ENCODE measurements at places on chromosomes 6 and 20. TPM values are rescaled to one million over a fixed set of nuclear protein-coding genes. Genes with fewer than 3 reads are reported as not detected.
A peak's percentile ranks its signal among the peaks of the same experiment; 100 is the strongest.

The LGSN gene
- total RNA-seq = not detected

The CRIP3 gene
- total RNA-seq = 1.8 TPM

The EYA2 gene
- not detected for total RNA-seq

The HUS1B gene
- total RNA-seq = 0.42 TPM

DNA sequence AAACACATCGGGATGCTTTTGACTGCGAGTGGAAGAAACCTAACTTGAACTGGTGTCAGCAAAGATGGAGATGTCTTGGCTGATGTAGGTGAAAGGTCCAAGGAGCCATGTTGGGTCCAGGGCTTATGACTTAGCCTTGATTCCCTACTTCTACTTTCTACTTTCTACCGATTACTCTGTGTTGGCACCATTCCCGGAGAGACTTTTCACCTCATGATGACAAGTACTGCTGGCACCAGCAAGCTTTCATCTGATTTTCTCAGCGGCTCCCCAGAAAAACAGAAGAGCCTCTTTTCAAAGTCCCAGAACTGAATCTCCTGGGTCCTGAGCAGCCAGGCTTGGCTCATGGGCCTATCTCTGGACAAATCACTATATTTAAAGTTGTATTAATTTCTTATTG lies 4.9 kb upstream of the EDN3 start:
- no peak for DNase-seq

DNA sequence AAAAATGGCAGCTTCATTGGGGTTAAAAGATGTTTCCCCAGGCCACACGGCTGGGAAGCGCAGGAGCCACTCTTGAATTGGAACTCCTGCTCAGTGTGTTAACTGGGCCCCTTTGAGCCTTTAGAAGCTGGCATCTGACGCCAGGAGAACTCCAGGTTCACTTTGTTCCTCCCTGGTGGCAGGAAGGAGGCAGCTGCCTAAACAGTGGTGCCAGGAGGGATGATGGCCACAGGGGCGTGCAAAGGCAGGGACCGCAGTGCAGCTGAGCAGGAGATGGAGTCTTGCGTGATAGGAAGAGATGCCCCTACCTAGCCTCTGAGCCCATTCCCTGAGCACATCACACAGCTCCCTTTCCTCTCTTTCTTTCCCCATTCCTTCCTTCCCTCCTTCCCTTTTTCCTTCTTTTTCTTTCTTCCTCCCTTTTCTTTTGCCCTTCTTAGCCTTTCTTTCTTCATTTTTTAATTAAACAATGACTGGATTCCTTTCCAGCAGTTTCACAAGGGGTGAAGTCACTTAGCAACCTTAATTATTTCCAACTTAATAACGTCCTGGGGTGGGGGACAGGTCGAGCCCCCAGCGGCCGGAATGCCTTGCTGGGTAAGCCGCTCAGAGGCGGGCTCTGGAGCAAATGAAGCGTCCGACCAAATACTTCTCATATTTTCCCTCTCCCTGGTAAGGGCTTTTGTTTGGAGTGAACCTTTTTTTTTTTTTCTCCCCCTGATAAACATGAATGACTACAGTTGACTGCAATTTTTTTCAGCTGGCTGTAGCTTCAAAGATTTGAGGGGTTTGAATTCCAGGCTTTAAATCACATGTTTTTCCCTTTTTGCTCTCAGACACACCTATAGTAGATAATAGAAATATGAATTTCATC lies 20.8 kb upstream of the BMP7 start:
- no peak for DNase-seq

- peak; percentile 60 for DNase-seq
Measured at GRCh38 chr6:37696841-37697662, 631 bp downstream of the MDGA1 start.

DNA sequence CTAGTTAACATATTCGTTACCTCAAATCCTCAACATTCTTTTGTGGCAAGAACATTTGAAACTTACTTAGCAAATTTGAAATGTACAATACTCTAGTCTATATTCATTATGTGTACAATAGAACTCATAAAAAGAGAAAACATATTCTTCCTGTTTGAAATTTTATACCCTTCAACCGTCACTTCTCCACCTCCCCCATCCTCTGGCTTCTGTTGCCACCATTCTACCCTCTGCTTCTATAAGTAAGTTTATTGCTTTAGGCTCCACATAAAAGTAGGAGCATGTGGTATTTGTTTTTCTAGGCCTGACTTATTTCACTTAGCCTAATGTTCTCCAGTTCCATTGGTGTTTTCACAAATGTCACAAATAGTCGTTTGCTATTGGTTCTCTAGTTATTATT lies 205.3 kb downstream of the TENT5A start:
- DNase-seq = no peak

DNA sequence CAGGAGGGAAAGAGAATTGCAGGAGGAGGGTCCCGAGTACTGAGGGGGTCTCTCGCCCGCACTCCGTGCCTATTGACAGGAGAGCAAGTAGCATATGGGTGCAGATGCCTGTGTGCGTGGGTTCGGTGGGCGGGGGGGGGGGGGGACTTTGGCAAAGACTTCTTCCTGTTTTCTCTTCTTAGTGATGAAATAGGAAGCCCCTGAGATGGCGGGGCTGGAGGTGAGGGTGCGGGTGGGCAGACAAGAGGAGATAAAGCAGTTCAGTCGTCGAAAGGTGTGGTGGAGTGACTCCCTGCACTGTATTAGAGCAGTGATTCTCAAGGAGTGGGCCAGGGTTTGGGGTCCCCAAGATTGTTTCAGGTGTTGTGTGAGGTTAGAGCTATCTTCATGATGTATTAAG lies 3.7 kb downstream of the NAA20 start:
- DNase-seq = no peak

DNA sequence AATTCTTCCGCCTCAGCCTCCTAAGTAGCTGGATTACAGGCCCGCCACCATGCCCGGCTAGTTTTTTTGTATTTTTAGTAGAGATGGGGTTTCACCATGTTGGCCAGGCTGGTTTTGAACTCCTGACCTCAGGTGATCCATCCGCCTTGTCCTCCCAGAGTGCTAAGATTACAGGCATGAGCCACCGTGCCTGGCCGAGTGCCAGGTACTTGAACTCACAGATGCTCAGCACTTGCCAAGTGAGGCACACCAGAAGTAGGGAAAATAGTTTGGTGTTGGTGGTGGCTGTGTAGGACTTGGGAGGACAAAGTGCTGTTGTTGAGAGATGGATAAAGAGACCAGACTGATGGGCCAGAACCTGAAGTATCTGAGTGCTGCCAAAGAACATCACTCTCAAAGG lies 40.0 kb upstream of the MBOAT1 start:
- no peak for DNase-seq

DNA sequence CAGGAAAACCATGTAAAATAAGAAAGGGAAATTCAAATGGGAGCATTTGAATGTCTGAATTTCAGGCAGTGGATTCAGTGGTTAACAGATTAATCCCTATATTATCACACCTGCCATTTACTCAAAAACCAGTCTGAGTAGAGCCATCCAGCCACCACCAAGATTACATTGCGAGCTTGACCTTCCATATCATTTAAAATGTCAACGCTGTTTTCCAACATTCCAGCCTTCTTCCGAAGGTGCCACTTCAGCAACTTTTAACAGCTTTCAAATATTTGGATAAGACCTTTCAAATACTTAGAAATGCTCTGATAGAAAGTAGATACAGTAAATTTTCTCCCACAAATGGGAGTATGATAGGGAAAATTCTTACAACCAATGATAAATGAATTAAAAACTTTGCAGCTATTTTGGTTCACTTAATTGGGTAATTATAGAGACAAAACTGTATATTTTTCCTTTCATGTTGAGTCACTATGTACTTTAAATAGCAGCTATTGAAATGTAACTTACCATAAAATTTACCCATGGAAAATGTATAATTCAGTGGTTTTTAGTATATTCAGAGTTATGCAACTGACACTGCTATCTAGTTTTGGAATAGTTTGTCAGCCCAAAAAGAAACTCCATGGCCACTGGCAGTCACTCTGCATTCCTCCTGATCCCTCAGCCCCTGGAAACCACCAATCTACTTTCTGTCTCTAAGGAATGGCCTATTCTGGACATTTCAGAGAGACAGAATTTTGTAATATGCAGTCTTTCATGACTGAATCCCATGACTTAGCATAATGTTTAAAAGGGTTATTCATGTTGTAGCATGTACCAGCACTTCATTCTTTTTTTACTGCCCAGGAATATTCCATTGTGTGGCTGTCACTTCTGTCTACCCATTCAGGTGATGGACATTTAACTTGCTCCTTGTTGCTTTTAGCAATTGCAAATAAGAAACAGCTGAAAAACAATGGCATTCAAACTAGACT lies 21.5 kb downstream of the EZR start:
- DNase-seq = no peak

DNA sequence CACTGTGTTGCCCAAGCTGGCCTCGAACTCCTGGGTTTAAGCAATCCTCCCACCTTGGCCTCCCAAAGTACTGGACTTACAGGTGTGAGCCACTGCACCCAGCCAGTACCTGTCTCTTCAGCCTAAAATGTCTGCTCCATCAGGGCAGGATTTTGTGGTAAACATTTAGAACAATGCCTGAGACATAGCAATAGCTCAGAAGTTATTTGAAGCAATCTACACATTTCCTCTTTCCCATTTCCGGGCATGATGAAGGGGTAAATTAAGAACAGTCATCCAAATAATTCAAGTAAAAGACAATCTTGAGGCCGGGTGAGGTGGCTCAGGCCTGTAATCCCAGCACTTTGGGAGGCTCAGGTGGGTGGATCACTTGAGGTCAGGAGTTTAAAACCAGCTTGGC lies 69.0 kb upstream of the ZNF217 start:
- DNase-seq = no peak

Measured in activated CD4-positive, alpha-beta T cell treated with anti-CD3 and anti-CD28 coated beads for 36 hours (primary cell).